Gastrocnemius medialis (tissue), 4 donors: ENCODE measurements at places on chromosomes 6 and 20. TPM values are rescaled to one million over a fixed set of nuclear protein-coding genes. Genes with fewer than 3 reads are reported as not detected.
A peak's percentile ranks its signal among the peaks of the same experiment; 100 is the strongest.

The SUMO4 gene
- not detected for total RNA-seq

DNA sequence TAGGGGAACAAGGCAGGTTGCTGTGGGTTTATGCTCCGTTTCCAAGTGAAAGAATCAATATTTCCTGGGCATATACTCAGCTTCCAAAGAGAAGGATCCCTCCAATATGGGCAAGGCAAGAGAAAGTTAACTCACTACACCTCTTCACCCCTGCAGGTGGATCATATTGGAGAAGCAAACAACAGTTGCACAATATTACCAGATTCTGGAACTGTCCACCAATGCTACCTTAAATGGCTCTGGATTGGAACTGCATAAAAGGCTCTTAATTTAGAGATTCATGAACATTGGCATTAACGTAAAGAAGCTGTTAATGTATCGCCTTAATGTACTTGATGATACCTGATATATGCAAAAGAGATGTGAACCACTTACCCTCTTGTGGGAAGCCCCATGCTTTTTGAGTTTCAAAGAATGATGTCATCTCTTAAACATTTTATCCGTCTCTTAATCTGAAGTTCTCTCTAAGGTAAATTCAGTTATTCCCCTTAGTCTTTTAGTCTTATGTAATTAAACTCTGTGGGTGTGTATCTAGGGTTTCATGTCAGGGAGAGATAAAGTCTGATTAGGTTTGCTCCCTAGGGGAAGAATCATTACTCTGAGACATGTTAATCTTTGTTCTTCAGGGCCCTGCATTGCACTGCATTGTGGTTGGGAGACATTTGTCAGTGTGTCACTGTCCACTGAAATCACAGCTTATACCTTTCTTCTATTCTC is 99.5 kb downstream of the PHACTR1 start:
- no peak for DNase-seq

DNA sequence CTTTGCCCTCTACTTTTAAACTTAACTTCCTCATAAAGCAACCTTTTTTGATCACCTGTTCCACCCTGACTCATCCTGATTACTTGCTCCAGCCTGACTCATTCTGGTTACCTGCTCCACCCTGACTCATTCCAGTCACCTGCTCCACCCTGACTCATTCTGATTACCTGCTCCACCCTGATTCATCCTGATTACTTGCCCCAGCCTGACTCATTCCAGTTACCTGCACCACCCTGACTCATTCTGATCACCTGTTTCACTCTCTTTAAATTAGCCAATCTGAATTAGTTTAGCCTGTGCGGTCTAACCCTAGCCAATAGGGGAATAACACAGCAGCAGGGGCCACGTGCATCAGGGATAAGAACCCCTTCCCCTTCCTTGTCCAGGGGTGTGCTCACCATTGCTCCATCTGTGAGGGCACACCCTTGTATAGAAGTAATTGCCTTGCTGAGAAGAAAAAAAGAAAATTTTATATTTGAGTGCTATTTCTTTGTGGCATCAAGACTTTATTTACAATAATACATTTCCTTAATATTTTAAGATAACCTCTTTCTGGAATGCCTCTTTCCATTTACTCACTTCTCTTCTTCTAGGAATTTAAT is 17.9 kb downstream of the HLA-G start:
- no peak for DNase-seq

DNA sequence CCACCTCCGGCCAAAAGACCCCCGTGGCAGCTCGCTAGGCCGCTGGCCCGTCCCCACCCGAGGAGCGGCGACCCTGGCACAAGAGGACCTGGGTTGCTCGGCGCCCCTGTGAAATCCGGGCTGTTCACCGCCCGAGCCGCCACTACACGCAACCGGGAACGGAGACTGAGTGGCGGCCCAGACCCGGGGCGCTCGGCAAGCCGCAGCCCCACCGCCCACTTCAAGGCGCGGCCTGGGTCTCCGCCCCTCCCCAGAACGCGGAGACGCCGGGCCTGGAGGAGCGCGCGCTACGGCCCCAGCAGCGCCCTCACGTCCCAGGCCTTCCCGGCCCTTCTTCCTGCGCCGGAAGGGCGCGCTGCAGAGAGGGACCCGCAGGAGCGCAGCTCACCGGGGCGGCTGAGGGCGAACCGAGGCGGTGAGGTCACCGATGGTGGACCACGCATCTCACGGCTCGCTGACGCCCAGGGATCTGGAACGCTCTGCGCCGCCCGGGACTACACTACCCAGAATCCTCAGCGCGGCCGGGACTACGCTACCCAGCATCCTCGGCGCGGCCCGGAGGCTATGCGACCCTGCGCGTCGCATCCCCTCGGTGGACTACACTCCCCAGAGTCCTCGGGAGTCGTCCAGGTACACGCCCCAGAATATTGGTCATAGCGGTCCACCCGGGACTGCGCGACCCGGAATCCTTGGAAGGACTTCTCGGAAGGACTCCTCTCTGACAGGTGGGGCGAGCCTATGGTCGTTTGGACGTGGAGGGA is at the start of gene ZNF337:
ZNF337 (minus strand) TSS at position 483 of the 761 bp plus-strand sequence. CDS start 10,436 bp downstream, outside the sequence.
- DNase-seq, result peak; percentile 92
